NCI-H1436 (cell line): ENCODE measurements at places on chromosomes 12 and 14.

- DNase-seq: no peak
Observed at GRCh38 chr12:130423991-130424857, 86.5 kb downstream of the PIWIL1 start.

GRCh38 chr14:74368441-74368840 is 20.2 kb downstream of the VRTN start:
- no peak for DNase-seq

DNA sequence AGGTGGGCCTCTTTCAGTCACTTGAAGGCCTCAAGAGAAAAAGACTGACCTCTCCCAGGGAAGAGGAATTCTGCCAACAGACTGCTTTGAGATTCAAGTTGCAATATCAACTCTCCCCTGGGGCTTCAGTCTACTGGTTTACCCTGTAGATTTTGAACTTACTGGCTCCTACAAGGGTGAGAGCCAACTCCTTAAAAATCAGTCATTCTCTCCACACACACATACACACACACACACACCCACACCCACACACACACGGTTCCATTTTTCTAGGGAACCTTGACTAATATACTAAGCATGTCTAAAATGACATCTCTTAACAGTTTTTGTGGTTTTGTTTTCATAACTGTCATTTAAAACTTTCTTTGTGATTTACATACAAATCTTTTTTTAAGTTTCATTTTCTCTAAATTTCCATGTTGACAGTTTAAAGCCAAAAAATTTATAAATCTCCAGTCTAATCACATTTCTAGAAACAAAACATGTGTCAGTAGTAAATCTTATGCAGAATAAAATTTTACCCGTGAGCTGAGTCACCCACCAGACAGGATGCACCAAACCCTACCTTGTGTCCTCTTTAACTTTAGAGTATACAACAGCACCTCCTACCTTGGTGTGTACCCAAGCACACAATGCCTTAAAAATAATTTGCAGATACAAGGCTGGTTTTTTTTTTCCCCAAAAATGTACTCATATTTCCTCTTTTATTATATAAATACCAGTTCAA is 394.6 kb downstream of the AEBP2 start:
- no peak for DNase-seq

GRCh38 chr12:108605000-108605689 is 7.3 kb upstream of the TMEM119 start:
- no peak for DNase-seq

GRCh38 chr12:90959538-90960139 is 4.7 kb upstream of the CCER1 start:
- peak; percentile 2 for DNase-seq

DNA sequence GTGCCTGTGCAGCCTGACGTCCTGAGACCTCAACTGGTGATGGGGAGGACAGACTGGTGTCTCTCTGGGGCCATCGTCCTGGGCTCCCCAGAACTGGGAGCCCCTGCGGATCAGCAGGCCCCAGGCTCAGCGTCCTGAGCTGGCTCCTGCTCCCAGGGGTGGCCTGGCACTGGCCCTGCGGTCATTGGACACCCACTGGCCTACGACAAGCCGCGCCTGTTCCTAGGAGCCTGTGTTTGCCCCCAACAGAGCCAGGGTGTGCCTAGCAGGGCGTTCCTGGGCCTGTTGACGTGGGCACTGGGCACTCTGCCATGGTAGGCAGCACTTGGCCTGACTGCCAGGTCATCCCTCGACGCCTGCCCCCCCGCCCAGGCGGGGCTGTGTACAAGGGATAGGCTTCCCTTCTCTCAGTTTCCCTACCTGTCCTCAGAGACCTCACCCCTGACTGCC is 8.4 kb downstream of the ADSS1 start:
- no peak for DNase-seq

- no peak for DNase-seq
Observed at GRCh38 chr12:47739979-47740378, 14.7 kb upstream of the ENDOU start.

- DNase-seq: no peak
Observed at GRCh38 chr14:85316701-85317410, 213.1 kb upstream of the FLRT2 start.

DNA sequence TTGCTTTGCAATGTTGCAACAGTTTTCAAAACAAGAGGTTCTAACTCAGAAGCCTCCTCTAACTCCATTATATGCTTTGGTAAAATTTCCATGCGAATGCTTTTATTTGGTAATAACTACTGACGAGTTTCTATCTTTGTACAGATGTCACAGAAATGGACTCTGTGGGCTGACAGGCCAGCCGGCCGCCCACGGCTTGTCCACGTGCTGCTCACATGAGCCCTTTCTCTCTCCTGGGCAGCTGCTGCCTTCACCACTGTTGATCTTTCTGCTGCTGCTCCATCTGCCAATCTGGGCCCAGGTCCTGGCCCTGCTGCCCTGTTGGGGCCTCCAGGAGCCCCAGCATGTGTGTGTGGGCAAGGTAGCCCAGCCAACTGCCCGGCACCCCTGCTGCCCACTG is 168.2 kb upstream of the TMEM132C start:
- DNase-seq: no peak

GRCh38 chr12:120774169-120774916 is 48.7 kb downstream of the ACADS start:
- no peak for DNase-seq

DNA sequence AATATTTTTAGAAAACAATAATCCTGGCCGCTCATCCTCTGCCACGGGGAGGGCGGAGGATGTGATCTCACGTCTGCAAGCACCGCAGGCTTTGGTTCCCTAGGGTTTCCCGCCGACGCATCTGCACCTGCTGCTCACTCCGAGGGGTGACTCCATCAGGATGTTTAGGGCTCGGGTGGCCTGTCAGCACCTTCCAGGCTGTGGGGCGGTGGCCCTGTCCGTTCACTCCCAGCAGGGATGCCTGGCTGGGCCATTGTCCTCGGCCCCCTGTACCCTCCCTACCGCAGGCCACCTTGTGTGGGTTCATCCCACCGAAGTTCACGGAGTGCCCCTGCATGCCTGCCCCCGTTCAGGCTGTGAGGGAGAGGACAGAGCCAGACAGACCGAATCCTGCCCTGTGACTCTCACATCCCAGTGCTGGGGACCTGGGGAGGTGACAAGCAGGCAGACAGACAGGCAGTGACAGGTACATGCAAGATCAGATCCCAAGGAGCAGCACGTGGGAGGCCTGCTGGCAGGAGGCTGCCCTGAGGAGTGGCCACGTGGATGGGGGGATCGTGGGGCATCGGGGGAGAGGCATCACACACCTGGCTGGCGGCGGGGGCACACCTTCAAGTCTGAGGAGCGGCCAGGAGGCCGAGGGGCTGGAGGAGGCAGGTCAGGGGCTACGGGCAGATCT is 112.6 kb downstream of the ADGRD1 start:
- no peak for DNase-seq

GRCh38 chr14:73796893-73797542 is 54.6 kb upstream of the PTGR2 start:
- DNase-seq: no peak

- no peak for DNase-seq
Observed at GRCh38 chr12:107662484-107662883, 23.1 kb upstream of the PWP1 start.

GRCh38 chr12:93825931-93826555 is 148.9 kb downstream of the CRADD start:
- DNase-seq: no peak

DNA sequence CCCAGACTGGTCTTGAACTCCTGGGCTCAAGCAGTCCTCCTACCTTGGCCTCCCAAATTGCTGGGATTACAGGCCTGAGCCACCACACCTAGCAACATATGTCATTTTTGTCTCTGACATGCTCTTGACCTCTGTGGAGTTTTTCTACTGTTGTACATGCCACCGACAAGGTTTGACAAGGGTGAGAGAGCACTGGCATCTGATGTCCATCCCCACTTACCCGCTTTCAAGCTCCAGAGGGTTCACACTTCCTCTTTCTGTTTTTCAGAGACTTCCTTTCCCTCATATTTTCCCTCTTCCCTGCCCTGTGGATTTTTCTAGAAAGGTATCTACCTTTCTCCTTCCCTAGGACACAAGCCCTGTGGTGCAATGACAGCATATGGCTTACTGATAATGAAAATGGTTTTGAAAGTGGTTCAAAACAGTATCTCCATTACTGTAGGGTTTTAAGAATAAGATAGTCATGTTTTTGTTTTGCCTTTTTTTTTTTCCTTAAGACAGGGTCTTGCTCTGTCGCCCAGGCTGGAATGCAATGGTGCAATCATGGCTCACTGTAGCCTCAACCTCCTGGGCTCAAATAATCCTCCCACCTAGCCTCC is 27.7 kb upstream of the PLEKHG3 start:
- no peak for DNase-seq

DNA sequence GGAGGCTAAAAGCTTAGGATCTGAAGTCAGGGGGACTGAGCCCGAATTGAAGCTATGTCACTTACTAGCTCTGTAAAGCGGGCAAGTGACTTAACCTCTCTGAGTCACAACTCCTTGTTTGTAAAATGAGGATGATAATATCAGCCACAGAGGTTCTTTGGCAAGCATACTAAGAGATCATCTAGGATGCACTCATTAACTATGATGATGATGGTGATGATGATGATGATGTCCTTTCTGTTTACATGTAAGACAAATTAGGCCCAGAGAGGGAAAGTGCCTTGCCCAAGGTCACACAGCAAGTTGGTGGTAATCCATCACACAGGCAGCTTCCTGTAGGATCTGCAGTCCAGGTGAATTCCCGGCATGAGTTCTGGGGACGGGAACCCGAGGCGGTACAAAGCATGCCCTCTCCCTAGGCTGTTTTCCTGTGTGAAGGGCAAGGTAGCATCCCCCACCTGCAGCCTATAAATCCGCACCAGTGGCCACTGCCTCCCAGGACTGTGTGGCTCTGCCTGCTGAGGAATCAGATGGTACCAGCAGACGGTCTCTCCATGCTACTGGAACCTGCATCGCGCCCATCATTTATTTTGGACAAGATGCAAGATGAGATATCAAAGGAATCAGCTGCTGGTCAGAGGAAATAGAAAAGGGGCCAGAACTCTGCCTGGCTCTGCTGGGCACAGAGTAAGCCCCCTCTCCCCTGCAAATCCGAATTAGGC is 55.2 kb downstream of the MAP1LC3B2 start:
- no peak for DNase-seq

GRCh38 chr12:49344486-49345050 is 2.1 kb upstream of the DNAJC22 start:
- DNase-seq: no peak

- DNase-seq: no peak
Observed at GRCh38 chr14:70281939-70282338, 77.5 kb downstream of the COX16 start.

- DNase-seq: no peak
Observed at GRCh38 chr12:91441993-91442952, 259.7 kb upstream of the DCN start.

DNA sequence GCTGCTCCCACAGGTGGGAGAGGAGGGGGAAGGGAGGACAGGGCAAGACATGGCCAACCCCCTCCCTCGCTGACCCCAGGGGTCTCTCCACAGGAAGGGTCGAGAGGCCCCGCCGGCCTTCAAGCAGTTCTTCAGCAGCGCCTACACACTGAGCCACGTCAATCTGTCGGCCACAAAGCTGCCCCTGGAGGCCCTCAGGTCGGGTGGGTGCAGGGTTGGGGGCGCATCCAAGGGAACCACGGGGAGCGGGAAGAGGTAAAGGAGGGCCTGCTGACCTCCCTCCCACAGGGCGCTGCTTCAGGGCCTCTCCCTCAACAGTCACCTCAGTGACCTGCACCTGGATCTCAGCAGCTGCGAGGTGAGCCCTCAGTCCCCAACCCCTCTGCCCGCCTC is 6.1 kb downstream of the CARMIL3 start:
- no peak for DNase-seq

DNA sequence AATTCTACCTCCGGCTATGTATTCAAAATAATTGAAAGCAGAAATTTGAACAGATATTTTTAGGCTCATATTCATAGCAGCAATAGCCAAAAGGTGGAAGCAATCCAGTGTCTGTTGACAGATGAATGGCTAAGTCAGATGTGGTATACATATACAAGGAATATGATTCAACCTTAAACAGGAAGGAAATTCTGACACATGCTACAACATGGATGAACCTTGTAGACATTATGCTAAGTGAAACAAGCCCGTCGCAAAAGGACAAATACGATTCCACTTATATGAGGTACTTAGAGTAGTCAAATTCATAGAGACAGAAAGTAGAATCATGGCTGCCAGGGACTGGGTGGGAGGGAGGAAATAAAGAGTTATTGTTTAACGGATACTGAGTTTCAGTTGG is 331.6 kb downstream of the PCNX1 start:
- DNase-seq: no peak

DNA sequence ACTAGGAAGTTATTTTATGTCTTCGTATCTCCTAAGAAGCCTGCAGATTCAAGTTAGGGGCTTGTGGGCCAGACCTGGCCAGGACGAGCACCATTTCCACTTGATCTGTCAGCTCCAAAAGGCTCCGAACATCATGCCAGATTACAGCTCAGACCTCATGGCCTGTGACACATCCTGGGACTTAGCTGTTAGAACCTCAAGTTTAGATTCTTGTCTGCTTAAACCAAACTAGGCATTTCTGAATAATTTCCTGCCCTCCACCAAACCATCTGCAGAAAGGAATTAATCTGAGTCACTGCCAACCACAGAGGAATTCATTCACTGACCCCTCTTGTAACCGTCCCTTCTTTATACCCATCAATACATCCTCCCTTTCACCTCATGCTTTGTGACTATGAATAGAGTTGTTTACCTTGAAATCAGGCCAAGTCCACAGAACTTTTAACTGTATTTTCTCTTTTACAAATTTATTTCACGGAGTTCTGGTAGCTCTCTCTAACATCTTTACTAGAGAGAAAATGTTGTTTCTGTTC is 120.3 kb downstream of the FBXL14 start:
- DNase-seq: no peak

- DNase-seq: no peak
Observed at GRCh38 chr12:52264435-52264825, 10.0 kb upstream of the KRT86 start.

GRCh38 chr12:114229150-114229549 is 176.8 kb downstream of the TBX5 start:
- DNase-seq: no peak

- peak; percentile 96 for DNase-seq
Observed at GRCh38 chr14:58805605-58806409, 168.0 kb downstream of the DACT1 start.

GRCh38 chr14:99468836-99469592 is 11.6 kb downstream of the SETD3 start:
- DNase-seq: no peak

DNA sequence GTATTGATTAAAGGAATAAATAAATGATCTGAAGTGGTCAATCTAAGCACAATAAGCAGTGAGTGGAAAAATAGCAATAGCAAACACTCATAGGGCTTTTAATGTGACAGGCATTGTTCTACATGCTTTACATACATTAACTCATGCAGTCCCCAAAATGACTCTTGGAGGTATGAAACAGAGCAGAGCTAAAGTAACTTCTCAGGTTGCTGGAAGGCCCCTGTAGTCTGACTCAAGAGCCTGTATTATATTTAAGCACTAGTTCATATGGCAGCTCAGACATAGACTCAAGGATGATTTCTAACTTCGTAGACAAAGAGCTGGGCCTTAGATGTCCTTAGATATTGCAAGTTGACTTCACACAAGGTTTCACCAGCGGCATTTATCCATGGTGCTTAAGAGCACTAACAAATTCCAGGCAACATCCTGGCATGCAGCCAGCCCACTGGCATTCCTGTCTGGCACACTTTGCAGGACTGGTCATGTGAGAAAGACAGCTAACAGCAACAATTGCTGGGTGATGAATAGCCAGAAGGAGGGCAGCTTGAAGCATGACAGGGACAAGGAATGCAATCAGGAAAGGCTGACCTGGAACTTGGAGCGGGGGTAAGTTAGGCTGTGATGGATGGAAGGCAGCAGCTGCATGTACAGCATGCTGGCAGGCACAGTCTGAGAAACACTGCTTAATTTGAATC is 22.9 kb upstream of the KTN1 start:
- DNase-seq: no peak
